ENCODE measurements at places on chromosomes 12 and 14. TPM values are rescaled to one million over a fixed set of nuclear protein-coding genes. Genes with fewer than 3 reads are reported as not detected.

DNA sequence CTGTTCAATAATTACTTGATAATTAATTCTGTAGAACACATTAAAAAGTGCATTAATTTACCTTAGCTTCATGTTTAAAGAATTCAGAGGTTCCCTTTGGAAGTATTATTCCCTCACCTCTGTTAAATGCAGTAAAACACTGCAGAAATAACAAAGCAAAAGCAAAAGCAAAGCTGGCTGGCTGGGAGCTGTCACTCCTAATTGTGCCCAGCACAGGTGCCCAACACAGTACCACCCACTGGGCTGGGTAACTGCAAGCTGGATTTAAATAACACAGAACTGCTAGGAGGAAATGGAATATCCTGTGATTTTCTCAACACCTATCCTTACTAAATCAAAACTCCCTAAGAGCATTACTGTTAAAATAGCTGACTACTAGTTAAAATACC is 72.6 kb downstream of the SLC2A13 start:
- DNase-seq: no peak

GRCh38 chr12:49019443-49020324 is 1.1 kb upstream of the PRKAG1 start:
- no peak for DNase-seq

DNA sequence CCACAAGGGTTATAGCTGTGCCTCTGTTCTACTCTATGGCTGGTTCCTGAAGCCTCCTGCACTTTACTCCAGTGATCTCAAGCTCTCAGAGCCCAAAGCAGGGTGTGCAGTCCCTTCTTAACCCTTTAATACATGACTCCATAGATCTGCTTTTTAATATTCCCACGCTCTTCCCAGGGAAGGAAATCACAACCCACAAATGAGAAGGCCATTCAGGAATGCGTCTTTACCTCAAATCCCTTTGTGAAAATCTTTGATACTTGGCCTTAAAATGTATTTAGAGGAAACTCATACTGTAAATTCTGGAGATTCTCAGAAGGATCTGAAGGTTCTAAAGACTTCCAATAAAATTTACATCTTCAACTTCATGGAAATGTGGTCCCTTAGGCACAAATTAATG is 17.0 kb downstream of the NID2 start:
- DNase-seq: no peak

DNA sequence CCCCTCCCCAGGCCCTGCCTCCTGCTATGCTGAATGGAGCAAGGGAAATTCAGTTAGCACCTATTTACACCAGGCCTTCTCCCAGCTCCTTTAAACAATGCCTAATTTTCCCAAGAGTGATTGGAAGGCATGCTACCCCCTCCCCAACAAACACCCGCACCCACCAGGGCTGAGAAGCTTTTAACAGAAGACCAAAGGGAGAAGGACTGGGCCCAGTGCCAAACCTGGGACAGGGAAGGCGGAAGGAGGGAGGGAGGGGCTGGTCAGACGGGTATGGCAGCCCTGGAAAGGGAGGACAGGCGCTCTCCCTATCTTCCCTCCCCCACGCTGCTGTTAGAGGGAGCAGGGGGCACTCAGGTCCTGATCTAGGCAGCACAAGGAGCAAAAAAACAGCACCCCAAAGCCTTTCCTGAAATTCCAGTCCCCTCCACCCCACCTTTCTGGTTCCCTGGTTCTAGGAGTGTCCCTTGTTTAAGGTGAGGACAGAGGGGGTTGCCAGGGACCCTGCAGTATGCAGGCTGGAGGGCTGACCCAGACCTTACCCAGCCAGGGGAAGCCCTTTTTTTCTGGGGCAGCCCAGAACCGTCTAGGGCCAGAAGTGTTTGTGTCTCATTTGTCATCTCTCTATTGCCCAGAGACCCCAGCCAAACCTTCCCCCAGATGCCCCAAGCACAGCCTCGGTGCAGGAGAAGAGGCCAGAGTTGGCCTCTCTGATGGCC is 2.4 kb upstream of the KRT8 start:
- DNase-seq: no peak

- DNase-seq: no peak
These were observed 168.1 kb upstream of the DAAM1 start for GRCh38 chr14:59020382-59020781.

DNA sequence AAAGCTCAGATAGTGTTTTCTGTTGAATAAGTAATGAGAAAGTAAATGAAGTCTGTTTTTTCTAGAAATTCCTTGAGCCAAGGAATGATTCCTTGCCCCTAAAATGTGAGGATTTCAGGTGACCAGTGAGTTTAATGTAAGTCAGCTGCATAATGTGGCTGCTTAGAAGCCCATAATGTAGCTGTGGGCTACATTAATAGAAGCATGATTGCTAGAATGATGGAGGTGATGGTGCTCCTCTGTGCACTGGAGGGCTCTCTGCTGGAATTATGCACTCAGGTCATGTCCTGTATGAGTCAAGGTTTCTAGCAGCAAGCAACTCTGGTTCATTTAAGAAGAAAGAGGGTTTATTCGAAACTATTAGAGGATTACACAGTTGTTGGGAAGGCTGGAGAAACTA is 19.6 kb upstream of the PWP1 start:
- no peak for DNase-seq

- no peak for DNase-seq
These were observed 200.7 kb downstream of the PCNX1 start for GRCh38 chr14:71107921-71108320.

DNA sequence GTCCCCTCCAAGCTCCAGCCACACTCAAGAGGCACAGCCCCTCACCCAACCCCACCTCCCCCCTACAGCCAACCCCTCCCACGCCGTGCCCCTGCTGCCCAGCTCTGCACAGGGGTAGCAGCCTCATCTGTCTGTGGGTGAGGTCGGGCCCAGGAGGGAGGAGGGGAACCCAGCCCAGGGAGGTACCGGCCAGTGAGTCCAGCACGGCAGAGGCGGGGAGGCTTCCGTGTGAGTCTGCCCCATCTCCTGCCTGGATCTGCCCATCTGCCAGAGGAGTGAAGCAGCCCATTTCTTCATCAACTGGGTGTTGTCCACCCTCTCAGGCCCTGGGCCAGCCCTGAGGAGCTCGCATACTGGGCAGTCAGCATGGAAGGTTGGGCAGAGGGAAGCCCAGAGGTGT is 54.2 kb downstream of the CCNK start:
- no peak for DNase-seq

DNA sequence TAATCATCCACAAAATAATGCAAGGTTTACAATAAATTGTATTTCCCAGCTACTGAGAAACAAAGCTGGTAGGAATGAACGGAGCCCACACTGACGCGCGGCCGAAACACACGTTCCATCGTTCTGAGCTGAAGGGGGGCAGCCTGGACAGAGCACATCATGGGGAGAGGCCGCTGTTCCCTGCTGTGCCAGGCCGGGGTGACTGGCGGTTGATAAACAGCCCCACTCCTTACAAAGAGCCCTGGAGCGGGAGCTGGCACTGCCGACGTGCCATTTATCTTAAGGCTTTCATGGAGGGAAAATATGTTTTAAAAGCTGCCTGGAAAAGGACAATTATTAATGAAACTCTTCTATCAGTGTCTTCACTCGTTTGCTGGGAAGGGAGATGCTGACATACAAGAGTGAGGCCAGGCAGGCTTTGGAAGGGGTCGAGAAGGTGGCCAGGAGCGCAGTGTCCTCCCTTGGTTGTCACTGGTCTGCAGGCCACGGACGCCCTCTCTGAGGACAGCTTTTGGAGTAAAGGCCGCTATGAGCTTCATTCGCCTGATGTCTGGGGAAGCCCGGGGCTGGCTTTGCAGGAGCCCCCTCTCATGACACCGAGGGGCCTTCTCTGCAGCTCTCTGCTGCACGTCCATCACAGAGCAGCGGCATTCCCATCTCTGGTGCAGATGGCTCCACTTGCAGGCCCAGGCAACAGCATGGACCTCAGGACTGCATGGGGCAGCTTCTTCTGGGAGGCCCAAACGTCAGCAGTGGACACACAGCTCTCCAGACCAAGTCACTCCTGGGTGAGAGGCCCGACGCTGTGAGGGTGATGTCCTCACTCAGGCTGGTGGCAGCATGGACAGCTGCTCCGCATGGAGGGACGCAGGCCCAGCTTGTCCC is 355.3 kb upstream of the SFSWAP start:
- no peak for DNase-seq

DNA sequence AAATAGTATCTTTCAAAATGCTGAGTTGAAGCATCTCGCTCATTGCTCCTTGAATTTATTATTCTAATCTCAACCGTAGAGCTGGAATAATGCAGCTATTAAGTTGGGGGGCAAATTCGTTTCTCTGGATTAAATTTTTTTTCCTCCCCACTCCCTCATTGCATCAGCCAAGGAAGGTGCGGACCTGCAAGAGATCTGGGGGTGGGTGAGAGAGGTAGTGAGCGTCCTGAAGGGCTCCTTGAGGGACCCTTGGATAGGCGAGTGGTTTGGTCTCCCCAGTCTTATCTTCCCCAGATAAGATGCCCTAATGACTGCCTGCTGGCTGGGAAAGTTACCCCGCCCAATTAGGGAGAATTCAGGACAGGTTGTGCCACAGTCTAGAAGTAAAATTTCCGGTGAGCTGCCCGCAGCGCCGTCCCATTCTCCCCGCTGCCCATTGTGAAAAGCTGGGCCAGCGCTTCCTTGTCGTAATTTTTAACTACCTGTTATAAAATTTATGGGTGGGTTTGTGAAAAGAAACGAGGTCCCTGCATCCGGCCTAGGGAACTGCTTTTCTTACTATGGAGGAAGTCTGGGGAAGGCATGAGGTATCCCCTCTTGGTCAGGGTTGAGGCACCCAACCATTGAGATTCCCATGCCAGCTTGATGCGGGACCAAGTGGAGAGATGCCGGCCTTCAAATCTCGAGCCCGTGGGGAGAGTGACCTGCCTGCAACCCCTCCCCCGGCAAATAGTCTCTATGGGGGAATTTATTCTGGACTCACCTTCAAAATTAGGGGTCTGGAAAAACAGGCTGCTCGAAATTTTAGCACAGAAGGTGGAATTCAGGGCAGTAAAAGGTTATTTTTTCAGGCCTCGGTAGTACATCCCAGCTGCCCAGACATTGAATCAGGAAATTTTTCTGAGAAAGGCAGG is 6.5 kb downstream of the HOXC8 start:
- DNase-seq: no peak

DNA sequence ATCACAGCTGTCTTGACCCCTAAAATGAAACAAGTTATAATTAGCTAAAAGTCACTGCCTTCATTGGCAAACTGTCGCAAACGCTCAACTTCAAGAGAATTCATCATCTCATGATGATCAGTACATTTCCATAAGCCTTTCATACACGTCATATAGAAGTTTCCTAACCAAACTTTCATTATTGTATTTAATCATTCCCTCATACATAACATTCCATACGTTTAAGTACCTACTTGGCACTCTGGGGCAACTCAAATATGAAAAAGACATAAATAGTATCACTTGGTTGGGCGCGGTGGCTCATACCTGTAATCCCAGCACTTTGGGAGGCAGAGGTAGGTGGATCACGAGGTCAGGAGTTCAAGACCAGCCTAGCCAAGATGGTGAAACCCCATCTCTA is 12.4 kb upstream of the PPP2R5E start:
- no peak for DNase-seq

Gene STON2
- polyA plus RNA-seq: not detected

Gene AQP6
- polyA plus RNA-seq: not detected

Gene SIRT4
- 0.46 TPM for polyA plus RNA-seq

Gene HHIPL1
- polyA plus RNA-seq: not detected

Gene GPHN
- 9.0 TPM for polyA plus RNA-seq

Gene CCDC38
- not detected for polyA plus RNA-seq

Gene ATG101
- 22.2 TPM for polyA plus RNA-seq

Gene ANKRD33
- polyA plus RNA-seq: not detected

Gene IL31
- not detected for polyA plus RNA-seq

Gene KRT5
- polyA plus RNA-seq: not detected
